Activated naive CD8-positive, alpha-beta T cell treated with anti-CD3 and anti-CD28 coated beads for 36 hours (primary cell): ENCODE measurements at places on chromosomes 6 and 20.
A peak's percentile ranks its signal among the peaks of the same experiment; 100 is the strongest.

- no peak for DNase-seq
Observed at GRCh38 chr6:45756606-45757005, 259.1 kb downstream of the CLIC5 start.

DNA sequence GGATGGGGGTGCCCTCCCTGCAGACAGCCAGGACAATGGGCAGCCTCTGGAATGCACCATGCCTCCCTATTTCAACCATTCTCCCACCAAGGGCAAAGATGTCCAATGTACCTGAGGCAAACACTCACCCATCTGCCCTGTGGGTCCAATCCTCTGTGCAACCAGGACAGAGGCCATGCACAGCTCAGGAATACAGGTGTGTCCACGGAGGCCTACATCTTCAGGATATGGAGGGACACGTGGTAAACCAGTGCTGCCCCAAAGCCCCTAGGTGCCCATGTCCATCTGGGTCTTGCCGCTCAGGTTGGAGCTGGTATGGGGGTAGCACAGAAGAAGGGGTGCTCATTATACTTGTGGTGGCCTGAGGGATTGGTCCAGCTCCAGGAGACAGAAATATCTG is 20.4 kb upstream of the TAF8 start:
- no peak for DNase-seq

- DNase-seq: no peak
Observed at GRCh38 chr20:63857764-63858392, 3.4 kb upstream of the ABHD16B start.

DNA sequence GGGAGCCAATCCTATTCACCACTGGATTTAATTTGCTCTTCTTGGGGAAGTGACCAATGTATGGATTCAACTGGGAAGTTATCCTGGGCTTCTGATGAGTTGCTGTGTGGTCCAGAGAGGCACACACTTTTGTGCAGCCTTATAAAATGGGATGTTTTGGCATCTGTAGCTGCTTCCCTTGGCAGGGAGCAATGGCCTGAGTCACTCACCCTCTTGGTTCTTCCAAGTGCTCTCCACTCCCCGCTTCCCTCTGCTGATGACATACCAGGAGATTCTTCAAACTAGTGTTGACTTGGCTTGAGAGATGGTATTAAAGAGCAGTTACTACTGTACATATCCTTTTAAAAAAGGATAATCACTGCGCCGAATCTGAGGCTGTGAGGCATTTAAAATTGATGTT is 105.8 kb downstream of the JARID2 start:
- DNase-seq: no peak

- DNase-seq: no peak
Observed at GRCh38 chr6:63610944-63611343, 24.7 kb upstream of the PHF3 start.

DNA sequence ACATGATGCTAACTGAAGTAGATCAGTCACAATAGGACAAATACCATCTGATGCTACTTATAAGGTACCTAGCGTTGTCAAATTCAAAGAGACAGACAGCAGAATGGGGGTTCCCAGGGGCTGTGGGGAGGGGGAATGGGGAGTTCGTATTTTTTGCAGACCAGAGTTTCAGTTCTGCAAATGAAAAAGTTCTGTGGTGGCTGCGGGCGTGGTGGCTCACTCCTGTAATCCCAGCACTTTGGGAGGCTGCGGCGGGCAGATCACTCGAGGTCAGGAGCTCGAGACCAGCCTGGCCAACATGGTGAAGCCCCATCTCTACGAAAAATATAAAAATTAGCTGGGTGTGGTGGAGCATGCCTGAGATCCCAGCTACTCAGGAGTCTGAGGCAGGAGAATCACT is 68.1 kb downstream of the SLC22A23 start:
- no peak for DNase-seq

DNA sequence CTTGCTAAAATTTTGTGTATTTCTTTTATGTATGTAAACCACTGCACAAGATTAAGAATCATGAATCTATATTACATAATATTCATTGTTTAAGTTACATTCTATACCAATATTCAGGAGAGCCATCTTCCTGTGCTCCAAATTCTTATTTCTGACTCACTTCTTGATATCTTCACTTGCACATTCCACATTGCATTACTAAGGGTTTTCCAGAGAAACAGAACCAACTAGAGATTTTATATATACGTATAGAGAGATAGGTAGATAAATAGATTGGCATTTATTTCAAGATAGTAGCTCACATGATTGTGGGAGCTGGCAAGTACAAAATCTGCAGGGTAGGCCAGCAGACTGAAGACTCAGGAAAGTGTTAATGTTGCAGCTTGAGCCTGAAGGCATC is 222.2 kb upstream of the PRSS16 start:
- no peak for DNase-seq

DNA sequence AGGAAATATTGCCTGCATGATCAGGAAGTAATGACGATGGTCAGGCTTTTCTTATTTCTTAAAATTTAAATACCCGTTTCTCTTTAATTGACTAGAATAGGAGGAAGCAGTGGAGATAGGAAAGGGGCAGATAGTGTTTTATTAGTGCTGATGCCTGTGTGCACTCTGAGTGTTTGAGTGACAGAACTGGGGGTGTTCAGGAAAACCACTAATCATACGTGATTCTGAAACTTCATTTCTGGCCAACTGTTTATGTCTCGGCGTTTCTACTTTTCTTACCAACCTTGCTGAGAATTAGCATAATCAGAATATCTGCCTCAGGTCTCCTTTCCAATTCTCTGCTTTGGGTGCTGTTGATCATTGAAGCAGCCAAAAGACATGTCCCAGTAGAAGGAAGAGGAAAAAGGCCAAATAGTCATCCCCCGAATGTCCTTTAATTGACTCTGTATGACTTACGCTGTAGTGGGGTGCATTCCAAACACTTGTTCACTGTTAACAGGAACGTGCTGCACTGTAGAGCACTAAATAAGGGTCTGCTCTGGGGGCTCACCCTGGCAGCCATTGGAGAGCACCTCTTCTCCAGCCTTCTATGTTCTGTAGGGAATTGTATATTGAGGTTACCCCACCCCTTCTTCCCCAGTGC is 152.9 kb downstream of the JARID2 start:
- no peak for DNase-seq

- DNase-seq: no peak
Observed at GRCh38 chr6:144879436-144879835, 594.3 kb downstream of the UTRN start.

- no peak for DNase-seq
Observed at GRCh38 chr20:13341737-13342393, 120.8 kb downstream of the ISM1 start.

DNA sequence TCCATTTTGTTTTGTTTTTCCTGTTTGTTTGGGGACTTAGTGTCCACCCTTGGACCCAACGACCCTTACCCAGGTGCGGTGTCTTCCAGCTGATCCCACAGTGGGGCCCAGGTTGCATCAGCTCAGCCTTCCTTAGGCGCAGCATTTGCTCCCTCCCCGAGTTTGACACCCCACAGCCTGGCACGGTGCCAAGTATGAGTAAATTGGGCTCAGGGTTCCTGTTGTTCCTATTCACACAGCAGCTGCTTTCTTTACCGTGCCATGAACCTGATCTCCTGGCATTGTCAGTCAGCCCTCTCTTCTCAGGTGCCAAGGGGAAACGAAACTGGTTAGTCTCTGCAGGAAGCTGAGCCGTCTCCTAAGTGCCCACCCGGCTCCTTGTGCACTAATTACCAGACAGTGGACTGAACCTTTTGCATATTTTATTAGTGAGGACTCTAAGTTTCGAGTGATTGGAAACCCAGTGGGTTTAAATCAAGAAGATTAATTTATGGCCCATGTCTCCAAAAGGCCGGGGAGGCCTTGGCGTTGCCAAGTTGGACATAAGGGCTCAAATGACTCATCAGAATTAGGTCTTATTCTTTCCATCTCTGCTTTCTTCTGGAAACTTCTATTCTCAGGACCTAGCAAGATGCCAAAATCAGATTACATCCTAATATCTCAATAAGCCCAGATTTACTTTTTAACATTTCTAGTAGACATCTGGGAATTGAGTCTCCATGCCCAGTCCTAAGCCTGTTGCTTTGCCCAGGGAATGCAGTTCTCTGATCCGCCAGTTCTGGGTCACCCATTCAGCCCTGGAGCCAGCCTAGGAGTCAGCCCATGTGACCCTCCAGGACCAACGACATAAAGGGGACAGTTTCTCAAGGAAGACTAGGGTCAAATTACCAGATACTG is 68.8 kb downstream of the TSHZ2 start:
- DNase-seq: no peak

DNA sequence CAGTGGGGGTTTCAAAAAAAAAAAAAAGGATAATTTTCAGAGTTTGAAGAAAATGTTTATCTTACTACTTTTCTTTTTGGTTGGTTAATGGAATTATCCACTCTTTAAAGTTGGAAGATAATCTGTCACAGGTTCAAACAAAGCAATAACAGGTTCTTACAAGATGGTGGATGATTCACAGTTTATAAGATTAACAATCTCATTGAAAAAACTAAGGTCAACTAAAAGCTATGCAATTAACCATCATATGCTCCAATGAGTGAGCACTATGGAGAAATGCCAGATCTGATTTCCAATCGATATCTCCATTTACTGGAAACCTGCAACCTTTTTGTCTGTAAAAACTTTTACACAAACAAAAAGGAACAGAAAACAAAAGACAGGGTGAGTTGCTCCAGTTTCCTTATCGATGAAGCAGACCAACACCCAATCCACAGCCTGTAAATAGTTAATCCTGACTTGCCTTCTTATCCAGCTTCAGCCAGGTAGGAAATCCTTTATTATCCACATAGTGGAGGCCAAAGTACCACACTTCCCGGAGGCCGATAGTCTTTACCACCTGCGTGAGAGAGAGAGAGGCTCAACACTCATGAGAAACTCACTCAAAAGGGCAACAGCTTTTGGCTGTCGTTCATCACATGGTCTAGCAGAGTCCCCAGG is 32.4 kb downstream of the EZR start:
- no peak for DNase-seq

- DNase-seq: peak; percentile 87
Observed at GRCh38 chr6:33208091-33208967, at the start of gene RING1. TSS of gene RING1 (plus strand) at chr6:33208500. CDS start at chr6:33208823, 323 bp downstream.

GRCh38 chr6:4103929-4104328 is 25.0 kb upstream of the FAM217A start:
- no peak for DNase-seq

DNA sequence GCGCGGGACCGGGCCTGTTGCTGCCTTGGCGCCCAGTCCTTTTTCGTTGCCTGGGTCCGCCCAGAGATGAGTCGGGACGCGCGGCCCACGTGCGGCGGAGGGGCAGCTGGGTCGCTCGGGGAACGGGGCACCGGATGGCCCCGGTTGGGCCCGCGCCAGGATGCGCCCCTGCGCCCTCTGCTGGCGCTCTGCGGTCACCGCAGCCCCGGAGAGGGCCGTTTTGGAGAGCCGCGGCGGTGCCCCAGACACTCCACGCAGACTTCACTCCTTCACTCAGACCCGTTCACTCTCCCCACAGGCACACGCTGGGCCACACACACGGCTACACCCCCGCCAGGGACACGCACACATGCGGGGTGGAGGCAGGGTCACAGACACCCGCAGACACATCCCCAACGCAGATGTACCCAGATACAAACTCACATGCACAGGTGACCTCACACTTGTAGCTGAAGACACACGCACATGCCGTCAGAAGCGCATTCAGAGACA is 38.8 kb downstream of the SRC start:
- DNase-seq: peak; percentile 85

DNA sequence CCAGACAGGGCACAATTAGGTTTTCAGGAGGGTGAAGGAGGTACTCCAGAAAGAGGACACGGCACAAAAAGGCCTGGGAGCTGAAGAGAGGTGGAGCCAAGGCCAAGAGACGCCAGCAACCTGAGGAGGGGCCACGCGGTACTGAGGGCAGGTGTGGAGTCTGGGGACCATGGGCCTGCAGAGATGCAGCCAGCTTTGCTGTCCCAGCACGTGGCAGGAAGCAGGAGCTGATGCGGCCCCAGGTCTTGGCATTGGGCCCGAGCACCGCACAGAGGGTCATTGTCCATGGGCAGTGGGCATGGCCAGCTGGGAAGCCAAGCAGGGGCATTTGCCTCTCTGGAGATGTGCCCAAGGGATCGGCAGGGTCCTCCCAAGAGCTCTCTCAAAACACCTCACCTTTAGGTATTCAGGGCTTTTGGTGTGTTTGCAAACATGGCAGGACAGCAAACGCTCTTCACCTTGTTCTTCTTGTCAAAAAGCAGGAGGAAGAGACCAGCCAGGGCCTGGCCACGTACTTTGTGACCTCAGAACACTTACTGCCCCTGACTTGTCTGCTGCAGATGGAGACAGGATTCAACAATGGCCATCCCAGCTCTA is 1.4 kb upstream of the BPIFB1 start:
- no peak for DNase-seq

DNA sequence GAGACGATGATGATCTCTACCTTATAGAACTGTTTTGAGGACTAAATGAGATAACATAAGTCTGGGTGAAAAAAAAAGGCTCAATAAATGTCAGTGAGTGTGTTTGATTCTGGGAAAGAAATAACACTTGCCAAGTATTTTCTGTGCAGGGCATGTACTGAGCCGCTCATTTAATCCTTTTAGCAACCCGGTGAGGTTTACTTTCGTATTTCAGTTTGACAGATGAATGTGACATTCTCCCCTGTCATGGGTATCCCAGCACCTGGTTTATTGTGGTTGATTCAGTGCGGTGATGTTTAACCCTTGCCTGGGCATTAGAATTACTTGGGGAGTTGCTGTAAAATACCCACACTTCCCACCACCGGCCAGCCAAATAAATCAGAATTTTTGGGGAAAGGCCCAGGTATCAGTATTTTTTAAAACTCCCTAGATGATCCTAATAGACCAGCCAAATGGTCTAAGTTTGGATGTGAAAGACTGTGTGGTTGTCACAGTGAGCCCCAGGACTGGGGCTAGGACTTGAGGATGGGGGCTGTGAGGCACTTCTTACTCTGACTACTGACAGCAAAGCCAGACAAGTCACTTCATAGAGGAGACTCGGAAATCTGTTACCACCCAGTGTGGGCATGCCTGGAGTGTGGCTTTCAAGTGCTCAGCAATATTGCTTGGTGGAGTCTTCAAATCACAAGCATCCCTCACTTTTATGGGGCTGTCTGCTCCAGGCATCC is 100.2 kb upstream of the KCNG1 start:
- DNase-seq: peak; percentile 23

DNA sequence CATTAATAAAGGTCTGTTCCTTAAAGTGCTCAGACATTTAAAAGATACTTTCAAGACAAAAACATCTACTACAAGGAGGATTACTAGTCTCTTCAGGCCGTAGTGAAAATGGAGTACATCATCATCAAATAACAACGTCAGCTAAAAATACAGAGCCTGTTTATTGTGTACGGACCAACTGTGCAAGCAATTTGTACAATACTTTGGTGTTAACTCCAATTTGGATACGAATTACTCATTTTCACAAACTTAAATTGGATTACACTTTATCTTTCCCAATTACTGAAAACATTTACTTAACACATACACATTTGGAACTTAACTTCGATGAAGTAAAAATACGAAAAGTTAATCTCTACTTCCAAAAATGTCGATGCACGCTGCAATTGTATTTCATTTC is 802 bp downstream of the CYP39A1 start:
- no peak for DNase-seq
